ENCODE measurements at places on chromosomes 12 and 14. TPM values are rescaled to one million over a fixed set of nuclear protein-coding genes. Genes with fewer than 3 reads are reported as not detected.

The SLC17A8 gene
- polyA plus RNA-seq = 1.4 TPM

The TRPV4 gene
- polyA plus RNA-seq = not detected

The PMCH gene
- not detected for polyA plus RNA-seq

The EFS gene
- polyA plus RNA-seq = 3.0 TPM

The ERP27 gene
- polyA plus RNA-seq = not detected

The CCDC177 gene
- not detected for polyA plus RNA-seq

The SLC38A4 gene
- polyA plus RNA-seq = not detected

The R3HDM2 gene
- 62.4 TPM for polyA plus RNA-seq

The SLC6A15 gene
- 1.0 TPM for polyA plus RNA-seq

The TAS2R13 gene
- not detected for polyA plus RNA-seq

The NELL2 gene
- 29.1 TPM for polyA plus RNA-seq

The EID3 gene
- 1.6 TPM for polyA plus RNA-seq

The FAM234B gene
- polyA plus RNA-seq = 7.8 TPM

DNA sequence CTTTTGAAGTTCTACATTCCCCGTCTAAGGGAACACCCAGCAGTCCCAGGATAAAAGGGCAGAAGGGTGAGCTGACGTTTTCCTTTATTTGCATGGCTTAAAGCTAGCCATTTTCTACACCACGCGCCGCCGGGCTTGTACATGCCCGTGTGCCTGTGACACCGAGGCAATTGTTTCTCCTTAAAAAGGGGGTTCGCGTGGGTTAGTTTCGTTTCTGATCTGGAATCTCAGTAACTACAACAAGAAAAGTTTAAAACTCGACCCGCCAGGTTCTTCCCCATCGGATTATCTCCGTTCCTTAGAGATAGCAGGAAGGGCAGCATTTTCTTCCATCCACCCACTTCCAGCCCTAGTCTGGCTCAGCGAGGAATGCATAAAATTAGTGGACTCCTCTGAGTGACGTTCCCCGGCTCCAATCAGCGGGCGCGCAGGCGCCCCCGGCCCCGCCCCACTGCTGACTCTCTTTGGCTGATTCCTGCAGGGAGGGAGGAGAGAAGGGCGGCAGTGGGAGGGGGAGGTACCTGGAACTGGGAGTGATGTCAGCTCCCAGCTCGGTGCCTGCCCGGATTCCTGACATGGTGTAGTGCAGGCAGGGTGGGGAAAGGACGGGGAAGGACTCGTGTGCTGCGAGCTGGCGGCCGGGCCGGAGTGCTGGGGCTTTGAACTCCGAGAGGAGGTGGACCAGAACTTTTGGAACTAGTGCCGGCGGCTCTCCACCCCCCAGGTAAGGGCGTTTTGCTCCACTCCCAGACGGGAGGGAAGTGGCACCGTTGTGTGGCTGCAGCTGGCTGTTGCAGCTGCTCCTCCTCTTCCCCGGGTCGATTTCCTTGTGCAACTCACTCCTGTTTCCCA is at the start of gene PPFIBP1:
TSS of gene PPFIBP1 (plus strand) at position 565 of the 852 bp plus-strand sequence. CDS start 109,191 bp downstream, outside the sequence.
- peak within 1 kb of the TSS; percentile 92 for H3K27ac ChIP-seq
- peak; percentile 99 for DNase-seq
- peak within 1 kb of the TSS; percentile 80 for H3K4me3 ChIP-seq
- no peaks in the 10 kb centered on the region for H3K36me3 ChIP-seq

DNA sequence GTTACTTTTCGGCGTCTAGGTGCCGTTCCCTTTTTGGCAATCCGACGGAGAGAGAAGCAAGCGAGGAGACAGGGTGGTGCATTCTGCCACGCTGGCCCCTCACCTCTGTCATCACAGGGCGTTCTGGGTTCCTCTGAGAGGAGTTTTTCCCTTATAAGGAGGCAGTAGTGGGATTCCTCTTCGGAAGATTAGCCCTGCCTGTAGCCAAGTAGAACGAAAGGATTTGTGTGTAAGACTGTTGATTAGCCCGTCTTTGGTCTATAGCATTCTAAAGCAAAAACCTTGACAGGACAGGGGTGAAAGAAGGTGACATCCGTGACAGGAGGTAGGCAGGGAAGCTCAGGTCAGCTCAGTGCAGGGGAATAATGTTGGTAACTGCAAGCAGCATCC is 9.1 kb upstream of the NEMF start:
- peaks cover 2% of the 10 kb centered on the region for H3K4me1 ChIP-seq
- peak overlapping the region; percentile 60 for H3K4me3 ChIP-seq
- no peaks in the 10 kb centered on the region for H3K36me3 ChIP-seq
- H3K27me3 ChIP-seq = no peaks in the 10 kb centered on the region
- H3K27ac ChIP-seq = peak overlapping the region; percentile 99
- no peak for DNase-seq

DNA sequence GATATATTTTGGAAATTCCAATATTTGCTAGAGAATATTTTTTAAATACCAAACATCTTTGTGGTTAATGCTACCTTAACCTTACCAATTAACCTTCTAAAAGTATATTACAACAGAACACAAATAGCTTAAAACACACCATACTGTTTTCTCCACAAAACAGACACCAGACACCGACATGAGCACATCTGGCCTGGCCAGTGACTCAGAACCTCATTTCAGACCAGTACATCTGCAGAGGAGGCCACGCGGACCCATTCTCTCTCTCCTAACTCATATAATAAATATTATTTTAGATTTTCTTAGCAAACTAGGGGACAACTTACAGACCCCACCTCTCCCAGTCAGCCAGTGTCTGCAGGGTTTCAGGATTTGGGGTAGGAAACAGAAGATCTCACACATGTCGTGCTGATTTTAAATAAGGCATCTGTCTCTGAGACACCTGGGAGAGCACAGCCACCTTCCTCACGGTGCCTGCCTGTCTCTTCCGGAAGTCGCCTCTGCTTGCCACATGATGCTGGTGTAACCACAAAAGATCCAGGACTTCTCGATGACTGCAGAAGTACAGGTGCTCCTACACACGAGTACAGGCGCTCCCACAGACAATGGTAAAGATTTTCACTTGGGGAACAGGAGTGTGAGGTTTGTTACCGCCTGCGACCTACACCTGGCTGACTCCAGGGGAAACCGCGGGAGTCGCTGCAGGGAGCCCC is 9.7 kb upstream of the ANKLE2 start:
- no peaks in the 10 kb centered on the region for H3K4me1 ChIP-seq
- H3K27ac ChIP-seq = no peak overlapping the region
- no peak for DNase-seq
- no peaks in the 10 kb centered on the region for H3K27me3 ChIP-seq
- no peak overlapping the region for H3K4me3 ChIP-seq

DNA sequence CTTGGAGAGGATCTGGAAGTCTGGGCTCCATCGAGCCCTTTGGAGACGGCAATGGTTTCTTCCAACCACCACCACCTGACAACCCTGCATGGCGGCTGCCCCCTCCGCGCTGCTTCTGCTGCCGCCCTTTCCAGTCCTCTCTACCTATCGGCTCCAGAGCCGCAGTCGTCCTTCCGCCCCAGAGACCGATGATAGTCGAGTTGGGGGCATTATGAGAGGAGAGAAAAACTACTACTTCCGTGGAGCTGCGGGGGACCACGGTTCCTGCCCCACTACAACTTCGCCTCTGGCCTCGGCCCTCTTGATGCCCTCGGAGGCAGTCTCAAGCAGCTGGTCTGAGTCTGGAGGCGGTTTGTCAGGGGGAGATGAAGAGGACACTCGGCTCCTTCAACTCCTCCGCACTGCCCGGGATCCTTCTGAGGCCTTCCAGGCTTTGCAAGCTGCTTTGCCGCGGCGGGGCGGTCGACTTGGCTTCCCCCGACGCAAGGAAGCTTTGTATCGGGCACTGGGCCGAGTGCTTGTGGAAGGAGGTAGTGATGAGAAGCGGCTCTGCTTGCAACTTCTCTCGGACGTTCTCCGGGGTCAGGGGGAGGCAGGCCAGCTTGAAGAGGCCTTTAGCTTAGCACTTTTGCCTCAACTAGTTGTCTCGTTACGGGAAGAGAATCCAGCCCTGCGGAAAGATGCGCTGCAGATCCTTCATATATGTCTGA is 499 bp downstream of the TOGARAM1 start:
- peaks cover 22% of the 10 kb centered on the region for H3K4me1 ChIP-seq
- peak overlapping the region; percentile 88 for H3K27ac ChIP-seq
- H3K36me3 ChIP-seq = peaks cover 3% of the 10 kb centered on the region
- H3K4me3 ChIP-seq = peak overlapping the region; percentile 92
- no peaks in the 10 kb centered on the region for H3K27me3 ChIP-seq

GRCh38 chr14:59321626-59321949 is 133.1 kb downstream of the DAAM1 start:
- no peak for DNase-seq
- H3K4me3 ChIP-seq = no peak overlapping the region
- peak overlapping the region; percentile 42 for H3K27ac ChIP-seq
- peaks cover 11% of the 10 kb centered on the region for H3K4me1 ChIP-seq
- H3K36me3 ChIP-seq = peaks cover 3% of the 10 kb centered on the region

DNA sequence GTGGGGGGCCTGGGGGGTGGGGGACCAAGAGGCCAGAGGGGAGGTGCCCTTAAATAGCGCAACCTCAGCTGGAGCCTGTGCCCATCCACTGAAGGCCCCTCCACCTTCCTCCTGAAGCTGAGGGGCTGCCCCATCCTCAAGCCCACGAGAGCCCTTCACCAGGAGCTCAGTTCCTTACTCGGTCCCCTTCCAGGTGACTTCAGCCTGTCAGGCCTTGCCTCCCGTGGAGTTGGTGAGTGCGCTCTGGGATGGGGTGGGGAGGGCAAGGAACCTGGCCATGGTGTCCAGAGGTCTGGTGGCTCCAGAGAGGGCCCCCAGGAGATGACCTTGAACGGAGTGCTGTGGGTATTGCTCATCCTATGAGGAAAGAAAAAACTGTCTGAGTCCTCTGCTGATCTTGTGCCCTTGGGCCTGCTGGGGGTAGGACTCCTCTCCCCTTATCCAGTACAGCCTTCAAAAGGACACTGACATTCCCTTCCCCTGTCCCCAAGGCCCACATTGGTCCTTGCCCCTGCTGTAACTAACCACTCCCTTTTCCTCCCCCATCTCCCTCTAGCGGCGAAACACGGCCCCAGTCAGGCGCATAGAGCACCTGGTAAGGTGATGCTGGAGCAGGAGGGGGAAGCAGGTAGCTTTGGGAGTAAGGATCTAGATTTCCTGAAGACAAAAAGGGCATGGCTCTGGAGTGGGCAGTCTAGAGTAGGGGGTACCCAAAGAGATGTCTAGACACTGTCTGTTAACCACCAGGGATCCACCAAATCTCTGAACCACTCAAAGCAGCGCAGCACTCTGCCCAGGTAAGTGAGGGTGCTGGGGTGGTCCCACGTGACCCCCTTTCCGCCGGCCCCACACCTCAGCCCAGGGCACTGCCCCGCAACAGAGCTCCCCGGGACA is 3.6 kb downstream of the TNS2 start:
- peak overlapping the region; percentile 90 for H3K27ac ChIP-seq
- peaks cover 6% of the 10 kb centered on the region for H3K4me1 ChIP-seq
- peak; percentile 91 for DNase-seq
- no peaks in the 10 kb centered on the region for H3K27me3 ChIP-seq

GRCh38 chr14:98731286-98731685 is 540.7 kb downstream of the BCL11B start:
- no peaks in the 10 kb centered on the region for H3K4me1 ChIP-seq
- H3K27me3 ChIP-seq = no peaks in the 10 kb centered on the region
- H3K4me3 ChIP-seq = no peak overlapping the region
- no peak for DNase-seq

DNA sequence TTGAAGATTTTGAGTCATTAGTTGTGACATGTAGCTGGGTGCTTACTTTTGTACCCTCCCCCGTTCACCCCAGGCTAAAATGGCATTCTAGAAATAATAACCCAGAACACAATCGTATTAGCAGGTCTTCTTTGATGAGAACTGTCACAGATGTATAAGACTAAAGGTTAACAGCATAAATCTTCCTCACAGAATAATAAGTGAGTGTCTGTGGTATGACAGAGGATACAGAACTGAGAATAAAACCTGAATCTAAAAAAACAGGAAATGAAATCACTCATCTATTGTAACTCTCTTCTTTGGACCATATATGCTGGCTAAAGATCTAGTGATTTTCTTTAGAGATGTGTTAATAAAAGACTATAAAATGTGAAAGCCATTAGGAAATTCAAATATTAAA is 746.6 kb downstream of the LRFN5 start:
- no peaks in the 10 kb centered on the region for H3K36me3 ChIP-seq
- H3K27ac ChIP-seq = no peak overlapping the region
- H3K4me3 ChIP-seq = no peak overlapping the region
- no peak for DNase-seq

DNA sequence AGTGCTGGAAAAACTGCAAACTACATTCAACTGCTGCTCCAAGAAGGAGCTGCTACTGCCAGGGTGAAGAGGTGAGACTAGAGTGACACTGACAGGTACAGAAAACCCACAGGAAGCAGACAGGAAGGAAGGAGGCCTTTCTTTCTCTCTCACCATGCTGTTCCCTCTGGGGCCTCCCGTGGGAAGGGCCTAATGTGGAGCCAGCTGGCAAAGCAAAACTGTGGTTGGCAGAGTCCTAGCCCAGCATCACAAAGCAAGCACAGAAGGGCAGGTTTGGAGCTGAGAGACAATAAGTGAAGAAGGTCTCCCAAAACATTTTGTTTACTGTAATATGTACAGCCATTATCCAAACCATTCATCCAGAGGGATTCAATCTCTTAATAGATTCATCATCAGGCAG is 122.5 kb upstream of the MAX start:
- H3K36me3 ChIP-seq = no peaks in the 10 kb centered on the region
- H3K4me1 ChIP-seq = peaks cover 50% of the 10 kb centered on the region
- H3K27ac ChIP-seq = peak overlapping the region; percentile 1
- H3K27me3 ChIP-seq = no peaks in the 10 kb centered on the region
- H3K4me3 ChIP-seq = no peak overlapping the region
- DNase-seq = no peak

- no peaks in the 10 kb centered on the region for H3K27me3 ChIP-seq
- no peak overlapping the region for H3K27ac ChIP-seq
- no peaks in the 10 kb centered on the region for H3K36me3 ChIP-seq
- H3K4me1 ChIP-seq = no peaks in the 10 kb centered on the region
These were observed 310.1 kb downstream of the ETNK1 start for GRCh38 chr12:22935090-22935489.

GRCh38 chr14:88044776-88045446 is 40.0 kb downstream of the GPR65 start:
- no peaks in the 10 kb centered on the region for H3K36me3 ChIP-seq
- no peaks in the 10 kb centered on the region for H3K4me1 ChIP-seq
- H3K4me3 ChIP-seq = no peak overlapping the region

DNA sequence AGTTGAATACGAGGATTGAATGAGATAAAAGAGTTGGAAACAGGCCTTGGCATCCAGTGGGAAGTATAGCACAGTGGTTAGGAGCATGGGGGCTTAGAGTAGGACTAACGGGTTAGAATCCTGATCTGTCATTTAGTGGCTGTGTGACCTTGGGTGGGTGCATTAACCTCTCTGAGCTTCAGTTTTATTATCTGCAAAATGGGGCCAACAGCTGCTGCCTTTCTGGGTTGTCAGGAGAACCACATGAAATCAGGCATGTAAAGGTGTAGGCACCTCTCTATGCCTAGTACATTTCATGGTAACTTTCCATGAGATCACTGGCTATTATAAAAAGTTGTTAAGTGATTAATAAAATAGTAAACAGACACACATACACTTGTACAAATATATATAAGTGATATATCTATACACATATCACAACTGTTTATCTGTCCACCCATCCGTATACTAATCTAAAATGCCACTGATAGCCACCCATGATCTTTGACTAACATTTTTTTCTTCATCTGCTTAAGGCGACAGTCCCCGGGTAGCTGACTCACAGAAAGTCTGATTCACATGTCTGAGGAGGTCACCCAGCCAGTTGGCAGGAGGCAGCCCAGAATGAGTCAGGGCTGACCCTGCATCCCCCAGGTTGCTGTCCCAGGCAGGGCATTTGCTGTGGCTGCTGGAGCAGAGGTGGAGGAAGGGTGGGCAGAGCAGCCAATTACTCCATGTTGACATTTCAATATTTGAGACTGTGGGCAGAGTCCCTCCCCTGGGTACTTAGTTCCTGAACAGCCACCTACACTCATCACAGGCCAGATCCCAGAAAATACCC is 125.6 kb upstream of the NOS1 start:
- DNase-seq = no peak
- no peaks in the 10 kb centered on the region for H3K27me3 ChIP-seq
- H3K27ac ChIP-seq = no peak overlapping the region
- no peaks in the 10 kb centered on the region for H3K4me1 ChIP-seq
- no peaks in the 10 kb centered on the region for H3K36me3 ChIP-seq

Data from small intestine (tissue), 16 donors.